Activated naive CD4-positive, alpha-beta T cell treated with Interleukin-2 at 50 U/mL for 16 hours (primary cell): ENCODE measurements at places on chromosomes 13 and 19.

DNA sequence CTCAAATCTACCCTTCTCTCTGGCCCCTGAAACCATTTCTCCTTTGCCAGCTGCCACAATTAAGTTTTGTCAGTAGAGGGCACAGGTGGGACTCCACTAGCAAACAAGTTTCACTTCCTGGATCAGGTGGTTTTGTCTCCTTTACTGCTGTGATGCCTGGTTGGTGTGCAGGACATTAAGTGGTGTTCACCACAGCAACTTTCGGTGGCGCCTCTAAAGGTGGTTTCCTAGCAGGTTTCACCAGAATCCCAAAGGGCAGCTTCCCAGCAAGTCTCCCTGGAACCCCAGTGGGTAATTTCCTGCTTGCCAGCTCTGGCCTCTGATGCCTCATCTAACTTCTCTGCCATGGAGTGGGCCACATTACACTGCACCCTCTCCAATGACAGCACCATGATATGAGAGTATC, 16.6 kb downstream of the MED4 start:
- DNase-seq, result no peak

- DNase-seq, result peak; percentile 85
These were observed 26.3 kb downstream of the TSSK6 start for GRCh38 chr19:19488875-19489690.

DNA sequence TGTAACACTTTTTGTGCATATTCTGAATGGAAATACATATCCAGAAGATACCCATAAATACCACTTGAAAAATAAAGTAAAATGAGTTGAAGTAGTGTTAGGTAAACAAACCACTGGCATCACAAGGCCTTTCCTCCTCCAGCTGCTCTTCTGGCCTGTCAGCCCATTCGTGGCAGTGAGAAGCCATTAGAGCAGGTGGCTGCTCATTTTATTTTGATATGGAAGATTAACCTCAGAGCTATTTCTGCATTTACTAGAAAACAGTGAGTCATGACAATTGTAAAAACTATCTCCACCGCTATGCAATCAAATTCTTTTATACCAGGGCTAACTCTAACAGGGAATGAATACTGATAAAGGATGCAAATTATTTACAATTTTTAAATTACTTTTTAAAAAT, 2898.1 kb downstream of the PCDH9 start:
- DNase-seq, result no peak

DNA sequence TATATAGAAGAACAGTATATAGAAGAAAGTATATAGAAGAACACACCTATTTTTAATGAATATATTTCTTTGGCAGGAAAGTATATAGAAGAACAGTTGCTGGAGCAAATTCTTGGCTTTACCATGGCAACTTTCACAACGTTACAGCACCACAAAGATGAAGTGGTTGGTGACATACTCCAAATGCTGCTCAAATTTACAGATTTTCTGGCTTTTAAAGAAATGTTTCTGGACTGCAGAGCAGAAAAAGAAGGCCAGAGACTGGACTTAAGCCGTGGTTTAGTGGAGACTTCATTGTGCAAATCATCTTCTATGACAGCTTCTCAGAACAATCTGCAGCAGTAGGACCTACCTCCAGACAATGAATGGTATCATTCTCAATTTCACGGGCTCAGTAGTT, 24.3 kb upstream of the RFXAP start:
- DNase-seq, result no peak

GRCh38 chr13:63308549-63309165, 1893.0 kb upstream of the PCDH20 start:
- DNase-seq, result no peak

DNA sequence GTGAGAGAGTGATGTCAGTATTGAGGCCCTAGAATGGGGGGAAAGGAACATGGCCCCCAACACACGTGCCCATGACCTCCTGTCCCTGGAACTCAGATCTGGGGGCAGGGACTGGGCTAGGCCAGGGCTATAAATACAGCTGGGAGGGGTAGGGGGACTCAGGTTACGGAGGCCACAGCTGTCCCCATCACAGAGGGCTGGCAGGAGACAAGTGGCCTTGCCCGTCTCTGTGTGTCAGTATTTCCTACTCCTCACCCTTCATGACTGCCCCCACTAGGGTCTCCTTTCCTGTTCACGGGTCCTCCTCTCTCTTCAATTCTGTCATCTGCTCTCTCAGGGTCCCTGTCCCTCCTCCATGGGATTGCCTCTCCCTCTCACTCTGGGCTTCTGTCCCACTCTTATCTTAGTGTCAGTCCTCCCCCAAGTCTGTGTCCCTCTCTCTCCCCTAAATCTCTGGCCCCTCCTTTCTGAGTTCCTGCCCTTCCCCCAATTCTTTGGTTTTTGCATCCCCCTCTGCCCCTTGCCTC, 687 bp upstream of the HRC start:
- no peak for DNase-seq

- DNase-seq, result no peak
These were observed 20.8 kb upstream of the SPACA7 start for GRCh38 chr13:112355274-112355838.
